ENCODE measurements at places on chromosomes 2 and 18. TPM values are rescaled to one million over a fixed set of nuclear protein-coding genes. Genes with fewer than 3 reads are reported as not detected.

- no peaks in the 10 kb centered on the region for H3K4me1 ChIP-seq
- no peak for DNase-seq
- no peaks in the 10 kb centered on the region for H3K27me3 ChIP-seq
- H3K4me3 ChIP-seq = no peak overlapping the region
- peaks cover 3% of the 10 kb centered on the region for H3K36me3 ChIP-seq
- no peak overlapping the region for H3K27ac ChIP-seq
Measured at GRCh38 chr2:189829102-189829833, 45.0 kb downstream of the PMS1 start.

DNA sequence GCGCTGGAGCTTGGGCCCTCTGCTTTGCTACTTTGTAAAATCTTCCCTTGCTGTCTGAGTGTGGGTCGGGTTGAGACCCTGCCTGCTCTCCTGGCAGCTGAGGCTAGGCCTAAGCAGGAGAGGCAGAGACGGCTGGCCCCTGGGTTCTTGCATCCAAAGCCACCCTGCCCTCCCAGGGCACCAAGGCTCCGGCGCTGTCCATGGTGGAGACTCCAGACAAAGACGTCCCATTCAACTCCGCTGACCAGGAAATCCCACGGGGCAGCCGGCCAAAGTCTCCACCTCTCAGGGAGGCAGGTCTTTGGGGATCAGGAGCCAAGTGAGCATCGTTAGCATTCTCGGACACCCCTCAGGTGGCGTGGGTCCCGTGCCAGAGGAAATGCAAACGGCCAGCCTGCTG is 2.6 kb upstream of the PRLH start:
- H3K36me3 ChIP-seq = no peaks in the 10 kb centered on the region
- DNase-seq = no peak
- no peaks in the 10 kb centered on the region for H3K4me1 ChIP-seq
- H3K4me3 ChIP-seq = no peak overlapping the region

Gene CEP68
- total RNA-seq = 32.0 TPM

DNA sequence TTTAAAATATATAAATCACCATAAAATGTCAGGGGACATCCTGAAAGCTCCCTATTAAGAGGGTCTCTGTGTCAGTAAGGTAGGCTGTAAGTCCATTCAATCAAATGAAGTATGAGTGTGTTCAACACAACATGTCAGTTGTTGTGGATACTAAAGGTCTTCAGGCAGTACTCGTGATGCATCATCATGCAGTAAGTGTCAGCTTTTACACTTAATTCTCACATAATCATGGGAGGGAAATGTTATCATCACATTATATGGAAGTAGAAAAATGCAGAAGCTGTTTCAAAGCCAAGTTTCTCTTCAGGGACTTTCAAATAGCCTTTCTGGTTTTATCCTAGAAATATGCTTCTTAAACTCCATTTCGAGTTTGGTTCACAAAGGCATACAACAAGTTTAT is 477.1 kb upstream of the ID2 start:
- no peak for DNase-seq
- no peaks in the 10 kb centered on the region for H3K27me3 ChIP-seq
- no peaks in the 10 kb centered on the region for H3K4me1 ChIP-seq
- no peak overlapping the region for H3K27ac ChIP-seq
- H3K4me3 ChIP-seq = no peak overlapping the region

DNA sequence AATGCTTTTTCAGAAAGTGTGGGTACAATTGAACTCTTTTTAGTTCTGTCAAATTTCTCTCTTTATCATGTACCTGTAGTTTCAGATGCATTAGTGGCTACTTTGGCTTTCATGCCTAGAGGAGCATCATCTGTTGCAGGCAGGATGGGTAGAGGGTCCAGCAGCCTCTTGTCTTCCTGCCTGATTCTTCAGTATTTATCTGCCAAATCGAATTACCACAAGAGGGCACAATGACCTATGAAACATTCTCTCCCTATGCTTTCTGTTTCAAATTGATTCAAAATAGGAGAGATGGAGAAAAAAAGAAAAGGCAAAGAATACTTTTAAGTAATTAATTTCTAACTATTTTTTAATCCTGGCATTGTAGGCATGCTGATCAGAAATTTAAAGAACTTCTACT is 477.2 kb downstream of the TRIB2 start:
- H3K27me3 ChIP-seq = no peaks in the 10 kb centered on the region
- H3K36me3 ChIP-seq = no peaks in the 10 kb centered on the region
- no peak overlapping the region for H3K4me3 ChIP-seq
- no peaks in the 10 kb centered on the region for H3K4me1 ChIP-seq
- DNase-seq = no peak

Gene TUBB8B
- total RNA-seq = 0.49 TPM

All from B cell (primary cell).